ENCODE measurements at places on chromosomes 16 and 17. TPM values are rescaled to one million over a fixed set of nuclear protein-coding genes. Genes with fewer than 3 reads are reported as not detected.

KRT24 gene
- not detected for total RNA-seq

GSG1L gene
- 5.3 TPM for total RNA-seq

RSAD1 gene
- total RNA-seq: 17.1 TPM

CNGB1 gene
- total RNA-seq: 1.2 TPM

CA10 gene
- total RNA-seq: 39.5 TPM

CBX2 gene
- total RNA-seq: 6.1 TPM

DNA sequence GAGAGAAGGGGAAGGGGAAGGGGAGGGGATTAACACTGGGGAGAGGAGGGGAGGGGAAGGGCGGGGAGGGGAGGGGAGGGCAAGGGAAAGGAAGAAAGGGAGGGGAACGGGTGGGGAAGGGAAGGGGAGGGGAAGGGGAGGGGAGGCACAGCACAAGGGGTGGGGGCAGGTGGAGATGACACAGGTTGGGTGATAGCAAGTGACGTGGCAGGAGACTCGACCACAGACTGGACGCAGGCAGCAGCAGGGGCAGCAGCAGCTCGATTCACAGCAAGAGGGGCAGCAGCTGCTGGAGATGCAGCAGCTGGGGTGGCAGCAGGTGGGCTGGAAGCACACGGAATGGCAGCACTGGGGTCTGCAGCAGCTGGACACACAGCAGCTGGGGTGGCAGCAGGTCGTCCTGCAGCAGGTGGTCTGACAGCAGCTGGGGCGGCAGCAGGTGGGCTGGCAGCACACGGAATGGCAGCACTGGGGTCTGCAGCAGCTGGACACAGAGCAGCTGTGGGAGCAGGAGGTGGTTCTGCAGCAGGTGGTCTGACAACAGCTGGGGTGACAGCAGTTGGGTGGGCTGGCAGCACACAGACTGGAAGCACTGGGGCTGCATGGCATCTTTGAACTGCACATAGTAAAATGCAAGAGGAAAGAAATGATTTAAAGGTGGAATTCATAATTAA, at the start of gene KRTAP4-16:
Gene KRTAP4-16 (minus strand): TSS at position 624 of the 674 bp plus-strand sequence. CDS start 0 bp downstream, at position 624.
- DNase-seq: no peak

- no peak for DNase-seq
These were observed 32.1 kb upstream of the JPT2 start for GRCh38 chr16:1645914-1646525.

GRCh38 chr16:16149710-16150116, 73.6 kb downstream of the ABCC6 start:
- no peak for DNase-seq

- peak; percentile 97 for DNase-seq
These were observed at the start of gene ANTKMT for GRCh38 chr16:720990-721764. TSS of gene ANTKMT (plus strand) at chr16:721146. CDS start at chr16:721275, 129 bp downstream.

DNA sequence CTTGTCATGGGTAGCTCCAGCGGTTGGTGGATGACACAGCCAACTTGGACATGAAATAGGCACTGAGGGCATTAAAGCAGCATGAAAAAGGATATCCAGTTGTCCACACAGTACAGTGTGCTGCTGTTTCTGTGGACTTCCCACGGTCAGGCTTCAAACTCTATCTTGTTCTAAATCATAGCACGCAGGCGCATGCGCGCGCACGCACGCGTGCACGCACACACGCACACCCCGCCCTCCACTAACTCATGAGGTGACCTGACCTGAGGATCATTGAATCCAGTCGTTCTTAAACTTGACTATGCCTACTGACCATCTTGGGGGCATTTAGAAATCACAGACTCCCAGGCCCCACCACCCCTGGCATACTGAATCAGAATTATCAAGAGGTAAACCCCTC, 361.4 kb downstream of the CA10 start:
- no peak for DNase-seq

DNA sequence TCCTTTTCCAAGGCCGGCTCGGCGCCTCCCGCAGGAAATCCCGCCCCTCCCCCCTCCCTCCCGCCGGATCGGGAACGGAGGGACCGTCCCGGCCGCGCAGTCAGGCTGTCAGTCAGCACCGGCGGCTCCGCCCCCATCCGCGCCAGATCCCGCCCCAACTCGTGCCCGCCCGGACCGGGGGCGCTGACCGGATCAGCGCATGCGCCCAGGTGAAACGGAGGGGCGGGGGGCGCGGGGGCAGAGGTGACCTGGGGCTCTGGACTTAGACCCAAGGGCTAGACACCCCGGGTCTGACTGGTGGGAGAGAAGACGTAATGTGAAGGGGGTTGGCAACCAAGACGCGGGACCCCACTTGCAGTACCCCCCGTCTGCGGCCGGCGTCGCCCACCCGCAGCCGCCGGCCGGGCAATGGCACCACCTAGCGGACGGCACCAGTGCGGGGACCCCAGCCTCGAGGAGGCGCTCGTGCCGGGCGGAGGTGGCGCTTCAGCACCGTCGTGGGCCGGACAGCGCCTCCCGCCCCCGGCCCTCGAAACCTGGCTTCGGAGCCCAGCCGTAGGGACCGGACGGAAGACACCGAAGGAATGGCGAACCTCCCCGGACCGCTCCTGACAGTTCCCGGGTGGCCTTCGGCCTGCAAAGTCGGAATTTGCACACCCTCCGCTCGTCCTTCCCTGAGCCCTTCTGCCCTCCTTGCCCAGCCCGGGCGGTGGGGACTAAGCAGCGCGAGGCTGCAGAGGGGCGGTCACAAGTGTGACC, at the start of gene CASKIN2:
Gene CASKIN2 (minus strand): TSS at position 42 of the 759 bp plus-strand sequence. CDS start 1,733 bp downstream, outside the sequence.
- peak; percentile 100 for DNase-seq

GRCh38 chr17:6346156-6346786, 88.7 kb downstream of the AIPL1 start:
- DNase-seq: no peak

DNA sequence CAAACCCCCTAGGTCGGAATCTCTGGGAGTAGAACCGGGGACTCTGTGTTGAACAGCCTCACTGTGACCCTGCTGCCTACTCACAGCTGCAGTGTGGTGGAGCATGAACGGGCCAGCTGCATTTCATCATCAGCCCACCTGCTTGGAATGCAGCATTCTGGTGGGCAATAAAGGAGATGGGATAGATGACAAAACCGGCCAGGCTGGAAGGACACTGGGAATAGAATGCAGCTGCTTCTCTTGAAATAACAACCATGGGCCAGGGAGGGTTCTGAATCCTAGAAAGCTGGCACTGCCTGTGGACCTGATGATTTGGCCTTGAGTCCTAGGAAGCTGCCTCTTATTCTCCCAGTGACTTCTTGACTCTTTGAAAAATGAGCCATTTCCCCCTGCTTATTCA, 23.5 kb downstream of the CFAP97D1 start:
- DNase-seq: no peak

DNA sequence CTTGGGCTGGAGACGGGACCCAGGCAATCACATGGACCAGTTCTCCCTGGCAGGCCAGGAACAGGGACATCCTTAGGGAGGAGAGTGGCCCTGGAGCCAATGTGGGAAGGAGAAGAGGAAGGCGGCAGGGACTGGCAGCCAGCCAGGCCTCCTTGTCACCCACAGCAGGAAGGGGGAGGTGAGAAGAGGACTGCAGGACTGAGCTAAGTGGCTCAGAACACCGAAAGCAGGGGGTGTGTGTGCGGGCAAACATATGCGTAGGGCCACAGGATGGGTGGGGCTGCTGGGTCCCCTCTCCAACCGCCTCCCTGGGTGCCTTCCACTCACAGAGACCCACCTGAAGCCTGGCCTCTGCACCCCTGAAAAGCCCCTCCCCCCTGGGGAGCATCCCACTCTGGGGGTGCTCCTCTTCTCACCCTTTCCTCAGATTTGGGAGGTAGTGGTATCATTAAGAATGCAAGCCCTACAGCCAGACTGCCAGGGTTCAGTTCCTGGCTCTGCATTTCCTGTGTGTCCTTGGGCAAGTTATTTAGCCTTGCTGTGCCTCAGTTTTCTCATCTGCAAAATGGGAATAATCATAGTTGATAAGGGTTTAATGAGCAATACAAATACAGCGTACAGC, 8.1 kb downstream of the PNMT start:
- no peak for DNase-seq

- DNase-seq: no peak
These were observed at the start of gene ABCC12 for GRCh38 chr16:48155926-48156789. TSS of gene ABCC12 (minus strand) at chr16:48155993. CDS start at chr16:48146424, 9,569 bp downstream.

GRCh38 chr16:5635331-5635730, 537.7 kb upstream of the EEF2KMT start:
- DNase-seq: no peak

- DNase-seq: no peak
These were observed 267.3 kb downstream of the XYLT1 start for GRCh38 chr16:17203424-17203823.

- no peak for DNase-seq
These were observed 20.5 kb downstream of the GRB7 start for GRCh38 chr17:39757931-39758873.

Data from frontal cortex (tissue), 4 donors.